ENCODE measurements at places on chromosomes 2 and 18. TPM values are rescaled to one million over a fixed set of nuclear protein-coding genes. Genes with fewer than 3 reads are reported as not detected.

GRCh38 chr2:45781464-45781811 lies 130.0 kb downstream of the PRKCE start:
- no peak for DNase-seq

STON1 gene
- total RNA-seq: 6.1 TPM

LINC00305 gene
- not detected for total RNA-seq

DNA sequence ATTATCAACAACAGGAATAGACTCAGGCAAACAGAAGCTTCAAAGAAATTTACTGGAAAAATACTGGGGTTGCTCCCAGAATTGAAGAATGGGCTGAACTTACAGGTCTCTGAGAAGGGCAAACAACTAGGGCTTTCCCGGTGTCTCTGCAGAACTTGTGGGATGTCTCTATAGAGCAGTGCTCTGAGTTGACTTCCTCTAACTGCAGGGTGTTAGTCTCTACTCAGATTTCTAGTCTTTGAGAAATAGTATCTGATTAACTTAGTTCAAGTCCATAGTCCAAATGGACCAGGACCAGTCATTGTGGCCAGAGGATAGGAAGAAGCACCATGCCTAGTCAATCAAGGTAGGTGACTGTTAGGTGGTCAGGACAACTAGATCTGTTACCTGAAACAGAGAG lies 45.8 kb downstream of the LIMS1 start:
- DNase-seq: no peak

DNA sequence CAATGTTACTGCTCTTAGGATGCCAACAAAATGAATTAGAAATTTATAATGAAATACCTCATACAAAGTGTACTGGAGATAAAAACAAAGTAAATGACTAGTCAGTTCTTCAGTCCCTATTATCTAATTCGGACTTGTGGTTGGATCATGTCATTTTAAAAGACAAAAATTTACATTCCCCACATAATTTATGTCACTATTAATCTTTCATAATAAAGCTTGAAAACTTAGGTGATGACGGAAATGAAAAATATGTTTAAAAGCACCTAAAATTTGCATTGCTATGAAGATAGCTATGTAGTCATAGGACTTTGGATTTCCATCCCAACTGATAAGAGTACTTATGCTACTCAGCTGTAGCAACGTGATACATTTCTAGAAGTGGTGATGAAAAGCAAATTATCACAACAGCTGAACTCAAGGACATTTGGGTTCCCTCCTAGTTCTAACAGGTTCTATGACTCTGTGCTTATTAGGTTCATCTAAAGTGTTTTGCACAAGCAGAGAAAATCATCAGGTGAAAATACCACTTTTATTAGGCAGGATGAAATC lies 58.4 kb downstream of the LRPPRC start:
- DNase-seq: no peak

MARCO gene
- total RNA-seq: not detected
